ENCODE measurements at places on chromosomes 2 and 18.

- DNase-seq: no peak
Measured at GRCh38 chr2:202122980-202123720, 50.1 kb downstream of the KIAA2012 start.

DNA sequence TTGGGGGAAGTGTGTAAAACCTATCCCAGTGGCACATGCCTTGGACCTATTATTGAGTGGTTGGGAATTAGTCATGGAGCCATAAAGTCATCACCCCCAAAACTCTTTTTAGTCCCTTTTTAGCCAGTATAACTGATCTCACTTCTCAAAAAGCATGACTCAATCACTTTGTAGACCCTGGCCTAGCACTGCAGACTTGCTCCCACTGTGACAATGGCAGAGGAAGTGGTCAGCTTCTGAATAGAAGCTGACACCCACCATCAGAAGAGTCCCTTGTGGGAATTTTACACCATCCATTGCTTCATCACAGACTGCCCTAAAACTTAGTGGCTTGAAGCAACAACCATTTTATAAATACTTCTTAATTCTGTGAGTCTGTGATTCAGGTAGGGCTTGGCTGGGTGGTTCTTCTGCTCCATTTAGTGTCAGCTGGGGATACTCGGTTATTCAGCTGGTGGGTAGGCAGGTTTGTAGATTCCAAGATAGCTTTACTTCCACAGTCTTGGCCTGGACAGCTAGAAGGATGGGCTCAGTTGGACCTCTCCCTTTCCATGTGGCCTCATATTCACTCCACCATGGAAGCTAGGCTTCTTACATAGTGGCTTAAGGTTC, 10.8 kb upstream of the ITGA6 start:
- no peak for DNase-seq

- no peak for DNase-seq
Measured at GRCh38 chr2:190835303-190835930, 45.2 kb upstream of the GLS start.

DNA sequence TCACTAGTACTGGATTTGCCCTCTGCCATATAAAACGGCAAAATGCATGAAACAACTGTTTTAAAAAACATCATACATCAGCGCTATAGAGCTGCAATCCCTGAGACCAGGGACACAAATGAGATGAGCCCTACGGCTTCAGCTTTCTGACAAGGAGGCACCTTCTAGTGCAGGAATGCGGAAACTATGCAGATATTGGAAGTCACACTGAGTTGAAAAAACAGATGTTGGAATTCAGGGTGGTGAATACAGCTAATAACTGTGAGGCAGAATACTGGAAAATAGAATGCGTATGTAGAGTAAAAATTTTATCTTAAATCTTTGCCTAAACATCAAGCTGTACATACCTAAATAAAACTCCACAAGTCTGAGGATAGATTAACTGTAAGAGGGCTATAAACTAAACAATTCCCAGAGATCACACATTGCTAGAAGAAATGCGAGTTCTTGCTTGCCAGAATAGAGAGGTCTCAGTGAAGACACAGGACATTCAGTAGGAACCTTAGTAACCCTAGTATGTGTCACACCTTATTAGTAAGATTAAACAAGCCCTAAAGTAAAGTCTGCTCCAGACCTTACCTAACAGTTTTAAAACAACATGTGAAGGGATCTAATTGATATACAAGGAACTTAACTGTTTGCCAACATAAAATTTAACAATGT, 541.4 kb upstream of the DDX18 start:
- no peak for DNase-seq

GRCh38 chr18:78871618-78872017, 108.0 kb upstream of the SALL3 start:
- DNase-seq: no peak

DNA sequence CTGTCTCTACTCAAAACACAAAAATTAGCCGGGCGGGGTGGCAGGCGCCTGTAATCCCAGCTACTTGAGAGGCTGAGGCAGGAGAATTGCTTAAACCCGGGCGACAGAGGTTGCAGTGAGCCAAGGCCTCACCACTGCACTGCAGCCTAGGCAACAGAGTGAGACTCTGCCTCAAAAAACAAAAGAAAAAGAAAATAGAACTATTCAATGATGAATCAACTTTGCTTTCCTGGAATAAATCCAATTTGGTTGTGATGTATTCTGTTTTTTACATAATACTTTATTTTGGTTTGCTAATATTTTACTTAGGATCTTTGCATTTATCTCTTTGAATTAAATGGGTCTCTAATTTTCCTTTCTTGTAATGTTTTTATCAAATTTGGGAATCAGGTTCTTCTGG, 86.3 kb upstream of the MBOAT2 start:
- no peak for DNase-seq

- DNase-seq: no peak
Measured at GRCh38 chr2:117058366-117058765, 756.1 kb upstream of the DDX18 start.

GRCh38 chr2:159139216-159139933, 147.1 kb downstream of the WDSUB1 start:
- DNase-seq: no peak

- DNase-seq: no peak
Measured at GRCh38 chr18:24609254-24609653, 148.8 kb downstream of the HRH4 start.

DNA sequence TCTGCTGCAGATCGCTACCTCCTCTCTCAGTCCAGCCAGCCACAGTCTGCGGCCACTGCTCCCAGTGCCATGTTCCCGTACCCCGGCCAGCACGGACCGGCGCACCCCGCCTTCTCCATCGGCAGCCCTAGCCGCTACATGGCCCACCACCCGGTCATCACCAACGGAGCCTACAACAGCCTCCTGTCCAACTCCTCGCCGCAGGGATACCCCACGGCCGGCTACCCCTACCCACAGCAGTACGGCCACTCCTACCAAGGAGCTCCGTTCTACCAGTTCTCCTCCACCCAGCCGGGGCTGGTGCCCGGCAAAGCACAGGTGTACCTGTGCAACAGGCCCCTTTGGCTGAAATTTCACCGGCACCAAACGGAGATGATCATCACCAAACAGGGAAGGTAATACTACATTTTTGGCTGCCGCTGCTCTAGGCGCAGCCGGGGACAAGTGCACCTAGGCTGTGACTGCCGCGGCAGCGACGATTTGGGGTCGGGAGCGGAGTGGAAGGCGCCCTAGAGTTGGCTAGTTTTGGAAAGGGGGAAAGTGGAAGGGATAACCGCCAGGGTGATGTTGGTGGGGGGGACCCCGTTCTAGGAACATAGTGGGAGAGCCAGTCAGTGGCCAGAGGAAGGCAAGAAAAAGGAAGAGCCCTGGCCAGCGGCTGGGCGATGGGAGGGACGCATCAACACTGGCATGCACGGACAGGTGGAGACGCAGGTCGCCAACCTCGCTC, 776 bp downstream of the TBR1 start:
- DNase-seq: no peak

DNA sequence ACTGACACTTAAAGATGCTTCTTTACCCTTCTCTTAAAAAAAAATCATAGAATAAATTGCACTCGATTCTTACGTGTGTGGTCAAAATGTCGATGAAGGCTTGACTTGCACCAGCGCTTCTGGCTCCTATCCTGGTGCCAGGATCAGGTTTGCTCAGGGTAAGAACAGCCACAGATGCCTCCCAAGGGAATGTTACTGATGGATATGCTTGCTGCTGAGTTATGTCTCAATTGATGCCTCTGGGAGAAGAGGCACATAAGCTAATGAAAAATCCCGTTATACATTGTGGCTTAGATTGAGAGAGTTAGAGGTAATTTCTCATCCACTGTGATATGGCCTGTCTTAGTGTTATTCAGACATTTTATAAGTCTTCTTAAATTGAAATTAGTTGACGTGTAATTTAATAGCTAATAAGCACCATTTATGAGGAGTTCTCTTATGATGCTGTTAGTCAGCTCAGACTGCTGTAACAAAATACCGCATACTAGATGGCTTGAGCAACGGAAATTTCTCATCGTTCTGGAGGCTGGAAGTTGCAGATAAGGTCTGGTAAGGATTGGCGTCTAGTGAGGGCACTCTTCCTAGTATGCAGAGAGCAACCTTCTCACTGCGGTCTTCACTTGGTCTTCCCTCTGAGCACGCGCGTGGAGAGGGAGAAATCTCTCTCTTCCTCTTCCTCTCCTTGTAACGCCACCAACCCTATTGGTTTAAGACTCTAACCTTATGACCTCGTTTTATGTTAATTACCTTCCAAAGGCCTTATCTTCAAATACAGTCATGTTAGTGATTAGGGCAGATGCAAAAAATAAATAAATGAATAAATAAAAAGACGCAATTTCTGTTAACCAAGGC, 116.6 kb upstream of the NOSTRIN start:
- no peak for DNase-seq

DNA sequence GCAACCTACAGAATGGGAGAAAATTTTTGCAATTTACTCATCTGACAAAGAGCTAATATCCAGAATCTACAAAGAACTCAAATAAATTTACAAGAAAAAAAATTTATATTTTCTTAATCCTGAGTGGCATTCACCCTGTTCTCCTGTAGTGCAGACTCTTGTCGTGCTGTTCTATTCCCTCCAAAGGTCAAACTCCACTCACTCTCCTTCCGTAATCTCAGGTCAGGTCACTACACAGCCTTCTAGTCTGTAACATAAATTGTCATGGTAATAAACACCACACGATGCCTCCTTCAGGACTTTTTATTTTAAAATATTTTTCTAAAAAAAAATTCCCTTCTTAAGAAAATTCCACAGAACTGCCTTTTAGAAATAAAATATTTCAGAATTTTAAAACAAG, 417.9 kb upstream of the GCFC2 start:
- no peak for DNase-seq

GRCh38 chr2:11534071-11534745, 363 bp downstream of the GREB1 start:
- no peak for DNase-seq

- no peak for DNase-seq
Measured at GRCh38 chr18:49652881-49653724, 91.2 kb downstream of the LIPG start.

- DNase-seq: peak; percentile 2
Measured at GRCh38 chr18:75408554-75409506, 18.7 kb downstream of the SMIM21 start.

DNA sequence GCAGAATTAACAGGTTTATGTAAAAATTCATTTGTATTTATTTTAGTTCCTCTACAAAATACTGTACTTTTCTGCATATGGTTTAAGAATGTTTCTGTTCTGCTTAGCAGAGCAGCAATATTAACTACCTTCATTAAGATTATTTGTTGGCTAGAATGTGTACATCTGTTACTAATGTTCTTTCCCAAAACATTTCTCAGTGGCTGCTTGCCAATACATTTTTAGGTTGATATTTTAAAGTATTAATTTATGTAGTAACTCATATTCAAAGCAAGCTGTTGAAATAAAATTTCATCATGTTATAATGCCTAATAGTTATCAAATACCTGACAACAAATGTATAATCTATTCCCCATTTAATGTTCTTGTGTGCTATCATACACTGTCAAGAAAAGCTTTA, 40.3 kb downstream of the PRKD3 start:
- DNase-seq: no peak

DNA sequence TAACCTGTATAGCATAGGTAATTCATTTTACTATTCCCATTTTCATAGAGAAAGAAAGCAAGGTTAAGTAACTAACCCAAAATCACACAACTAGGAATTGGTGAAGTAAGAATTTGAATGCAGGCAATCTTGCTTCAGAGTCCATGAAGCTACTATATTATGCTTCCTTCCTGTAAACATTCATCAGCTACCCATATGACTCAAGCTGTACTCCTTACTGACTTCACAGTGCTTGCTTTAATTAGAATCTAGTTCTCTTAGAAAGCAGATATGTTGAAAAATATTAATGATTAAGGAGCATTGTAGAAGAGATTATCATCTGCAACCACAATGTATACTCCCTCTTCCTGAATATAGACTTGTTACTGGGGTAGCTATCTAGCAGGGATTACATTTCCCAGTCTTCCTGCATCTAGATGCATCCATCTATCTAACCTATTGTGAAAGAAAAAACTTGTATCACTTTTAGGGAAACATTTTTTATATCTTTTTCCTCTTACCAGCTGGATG, 961.6 kb upstream of the CHAC2 start:
- DNase-seq: no peak

GRCh38 chr2:56474412-56475158, 290.8 kb downstream of the CCDC85A start:
- no peak for DNase-seq

Measured in stimulated activated CD4-positive, alpha-beta T cell treated with anti-CD3 and anti-CD28 coated beads, Interleukin-12 subunit alpha, Interleukin-12 subunit beta, amount 100 ng/mL, for 24 hours (primary cell).